Bone marrow (tissue), 2 donors: ENCODE measurements at places on chromosomes 5 and 9.

- DNase-seq, result no peak
These were observed 18.8 kb upstream of the OR2K2 start for GRCh38 chr9:111348821-111349271.

GRCh38 chr5:127870914-127871313 lies 167.7 kb downstream of the CCDC192 start:
- DNase-seq, result no peak

- DNase-seq, result no peak
These were observed 60.6 kb upstream of the ZFR start for GRCh38 chr5:32504989-32505596.

GRCh38 chr5:116091416-116091815 lies 6.6 kb downstream of the COMMD10 start:
- DNase-seq, result no peak

- no peak for DNase-seq
These were observed 91.9 kb upstream of the C9orf72 start for GRCh38 chr9:27665136-27665535.
